ENCODE measurements at places on chromosomes 1 and 21.
A peak's percentile ranks its signal among the peaks of the same experiment; 100 is the strongest.

GRCh38 chr1:27872059-27872801 is at the start of gene THEMIS2:
THEMIS2 (plus strand) TSS chr1:27872544; CDS start chr1:27872572, 28 bp downstream.
- peak; percentile 74 for DNase-seq

DNA sequence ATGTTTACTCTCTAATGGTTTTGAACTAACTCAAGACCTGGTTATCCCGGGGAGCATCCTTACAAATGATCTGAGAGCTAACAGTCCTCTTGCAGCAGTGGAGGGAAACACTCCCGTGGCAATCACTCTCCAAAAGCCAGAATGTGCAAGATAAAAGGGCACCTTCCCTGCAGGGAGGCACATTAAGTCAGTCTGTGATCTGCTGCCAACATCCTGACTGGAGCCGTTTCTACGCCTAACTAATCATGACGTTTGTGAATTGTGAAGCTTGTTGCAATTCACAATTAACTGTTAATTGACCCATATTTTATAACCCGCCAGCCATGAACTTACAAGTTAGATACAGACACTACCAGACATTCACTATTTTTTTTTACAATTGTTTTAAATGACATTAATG is 52.1 kb upstream of the LGALS8 start:
- peak; percentile 15 for DNase-seq

- DNase-seq, result no peak
These were observed 406.9 kb upstream of the USP24 start for GRCh38 chr1:55622074-55622473.

GRCh38 chr1:15952317-15953258 is 23.3 kb downstream of the ZBTB17 start:
- DNase-seq, result peak; percentile 65

GRCh38 chr21:44913425-44914175 is 7.1 kb downstream of the ITGB2 start:
- DNase-seq, result no peak

GRCh38 chr1:54461731-54462596 is 55.8 kb upstream of the SSBP3 start:
- DNase-seq, result no peak

DNA sequence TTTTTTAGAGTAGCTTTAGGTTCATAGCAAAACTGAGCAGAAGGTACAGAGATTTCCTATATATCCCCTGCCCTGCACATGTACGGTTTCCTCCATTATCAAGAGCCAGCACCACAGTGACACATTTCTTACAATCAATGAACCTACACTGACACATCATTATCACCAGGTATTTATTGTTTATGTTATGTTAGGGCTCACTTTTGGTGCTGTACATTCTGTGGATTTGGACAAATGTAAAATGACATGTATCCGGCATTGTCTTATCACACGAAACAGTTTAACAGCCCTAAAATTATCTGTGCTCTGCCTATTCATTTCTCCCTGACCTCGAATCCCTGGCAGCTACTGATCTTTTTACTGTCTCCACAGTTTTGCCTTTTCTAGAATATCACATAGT is 93.7 kb upstream of the DPH5 start:
- no peak for DNase-seq

DNA sequence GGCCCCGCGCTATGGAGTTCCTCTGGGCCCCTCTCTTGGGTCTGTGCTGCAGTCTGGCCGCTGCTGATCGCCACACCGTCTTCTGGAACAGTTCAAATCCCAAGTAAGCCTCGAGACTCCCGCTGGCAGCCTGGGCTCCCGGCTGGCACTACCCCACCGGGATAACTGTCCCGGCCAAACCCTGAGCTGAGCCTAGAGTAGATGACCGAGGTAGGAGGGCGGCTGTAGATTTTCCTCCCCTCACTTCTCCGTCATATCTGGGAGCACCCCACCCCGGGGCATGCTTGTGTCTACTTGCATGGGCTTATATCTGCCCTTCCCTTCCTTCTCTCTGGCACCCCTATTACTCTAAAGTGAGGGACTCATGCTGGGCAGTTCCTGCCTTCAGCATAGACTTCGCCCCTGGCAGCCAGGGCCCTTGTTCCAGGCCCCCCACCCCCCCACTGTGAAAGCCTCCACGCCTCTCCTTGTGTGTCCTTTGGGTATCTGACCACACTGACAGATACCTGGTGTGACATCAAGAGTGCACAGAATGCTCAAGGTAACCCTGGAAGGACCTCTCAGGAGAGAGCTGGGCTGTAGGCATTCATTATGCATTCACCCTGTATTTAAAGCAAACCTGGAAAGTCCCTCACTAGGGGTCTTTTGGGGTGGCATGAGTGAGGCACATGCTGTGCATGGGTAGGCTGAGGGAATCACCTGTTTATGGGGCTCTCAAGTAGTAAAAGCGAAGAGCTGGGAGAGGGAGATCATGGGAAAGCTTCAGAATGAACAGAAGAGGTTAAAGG is 485 bp downstream of the EFNA1 start:
- DNase-seq, result no peak

DNA sequence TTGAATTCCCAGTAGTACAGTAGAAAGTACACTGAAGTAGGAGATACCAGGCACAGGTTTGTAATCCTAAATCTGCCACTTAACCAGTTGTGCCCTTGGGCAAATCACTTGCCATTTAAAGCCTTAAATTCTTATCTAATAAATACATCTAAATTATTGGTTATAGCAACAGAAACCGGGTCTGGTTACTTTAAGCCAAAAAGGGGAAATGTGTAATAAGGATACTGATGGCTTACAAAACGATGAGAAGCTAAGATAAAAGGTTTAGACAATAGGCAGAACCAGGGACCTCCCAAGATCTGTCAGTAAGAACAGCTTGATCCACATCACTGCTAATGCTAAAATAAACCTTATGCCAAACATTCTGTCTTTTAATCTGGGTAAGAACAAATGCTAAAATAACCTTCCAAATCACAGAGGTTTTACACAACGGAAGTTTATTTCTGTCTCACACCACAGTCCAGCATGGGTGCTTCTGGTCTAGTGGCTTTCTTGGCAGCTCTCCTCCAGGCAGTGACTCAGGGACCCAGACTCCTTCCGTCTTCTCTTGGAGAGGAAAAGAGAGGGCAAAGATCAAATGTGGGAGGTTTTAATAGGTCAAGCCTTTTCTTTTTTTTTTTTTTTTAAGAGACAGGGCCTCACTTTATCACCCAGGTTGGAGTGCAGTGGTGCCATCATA is 16.5 kb upstream of the ZMYM1 start:
- DNase-seq, result peak; percentile 33

- DNase-seq, result no peak
These were observed 24.8 kb downstream of the PGM1 start for GRCh38 chr1:63618011-63618410.

GRCh38 chr1:9782116-9782751 is 41.5 kb downstream of the CLSTN1 start:
- DNase-seq, result no peak

DNA sequence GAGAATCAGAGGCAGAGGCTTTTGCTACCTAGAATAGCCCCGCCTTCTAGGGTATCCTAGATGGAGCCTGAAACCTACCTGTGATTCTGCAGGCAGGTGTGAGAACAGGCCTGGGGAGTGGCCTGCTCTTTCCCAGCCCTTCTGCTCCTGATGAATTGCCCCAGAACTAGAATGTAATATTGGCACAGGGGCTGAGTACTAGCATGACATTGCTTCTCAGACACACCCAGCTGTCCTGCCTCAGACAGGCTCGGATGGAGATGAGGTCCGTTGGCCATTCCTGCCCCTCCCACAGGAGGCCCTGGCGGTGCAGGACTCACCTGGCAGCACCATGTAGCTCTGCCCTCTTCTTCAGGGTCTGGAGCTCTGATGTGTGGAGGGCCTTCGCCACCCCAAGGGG is 237.6 kb downstream of the GRIK3 start:
- DNase-seq, result no peak

GRCh38 chr1:39832294-39832693 is 43.6 kb upstream of the BMP8B start:
- DNase-seq, result no peak

DNA sequence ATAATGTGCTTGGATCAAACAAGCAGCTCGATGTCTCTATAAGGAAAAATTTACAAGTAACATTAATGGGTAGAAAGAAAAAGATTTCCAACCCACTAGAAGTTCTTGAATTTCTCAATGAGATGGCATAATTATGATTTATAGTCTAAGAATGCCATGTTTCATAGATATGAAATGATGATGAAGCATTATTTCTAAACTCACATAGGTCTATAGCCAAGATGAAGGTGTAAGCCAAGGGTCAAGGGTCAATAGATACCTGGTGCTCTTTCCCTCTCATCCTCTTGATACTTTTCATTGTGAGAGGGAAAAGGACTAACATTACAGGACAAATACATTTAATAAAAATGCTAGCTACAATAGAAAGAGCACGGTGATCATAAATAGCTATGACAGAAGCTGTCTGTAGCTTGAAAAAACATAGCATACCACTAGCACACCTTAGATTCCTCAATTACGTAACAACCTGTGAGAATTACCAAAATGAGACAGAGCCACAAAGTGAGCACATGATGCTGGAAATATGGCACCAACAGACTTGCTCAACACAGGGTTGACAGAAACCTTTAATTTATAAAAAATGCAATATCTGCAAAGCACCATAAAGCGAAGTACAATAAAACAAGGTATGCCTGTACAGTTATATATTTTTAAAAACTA is 26.3 kb upstream of the F13B start:
- no peak for DNase-seq

DNA sequence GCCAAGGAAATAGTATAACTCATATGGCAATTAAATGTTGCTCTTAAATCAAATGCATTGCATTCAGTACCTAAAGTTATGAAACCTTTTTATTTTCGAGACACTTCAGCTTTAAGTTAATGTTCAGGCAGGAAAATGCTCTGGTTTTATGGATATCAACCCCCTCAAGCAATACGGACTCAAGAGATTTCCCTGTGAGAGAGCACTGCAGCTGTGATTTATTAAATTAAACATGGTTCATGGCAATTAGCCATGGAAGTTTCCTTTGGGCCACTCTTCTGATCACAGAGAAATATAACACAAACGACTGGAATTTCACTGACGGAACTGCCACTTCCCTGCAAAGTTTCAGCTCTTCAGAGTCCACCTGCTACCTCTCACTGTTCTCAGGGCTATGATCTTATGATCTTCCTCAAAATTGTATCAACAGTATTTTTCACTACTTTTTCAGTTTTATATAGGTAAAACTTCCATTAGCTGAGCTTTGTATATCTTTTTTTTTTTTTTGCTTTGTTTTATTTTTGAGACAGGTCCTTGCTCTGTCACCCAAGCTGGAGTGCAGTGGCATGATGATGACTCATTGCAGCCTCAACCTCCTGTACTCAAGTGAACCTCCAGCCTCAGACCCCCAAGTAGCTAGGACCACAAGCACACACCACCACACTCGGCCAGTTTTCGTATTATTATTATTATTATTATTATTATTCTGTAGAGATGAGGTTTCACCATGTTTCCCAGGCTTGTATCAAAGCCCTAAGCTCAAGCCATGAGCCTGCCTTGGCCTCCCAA is 923.1 kb upstream of the TMPRSS15 start:
- DNase-seq, result no peak

- no peak for DNase-seq
These were observed 197.9 kb upstream of the SGIP1 start for GRCh38 chr1:66335859-66336640.

DNA sequence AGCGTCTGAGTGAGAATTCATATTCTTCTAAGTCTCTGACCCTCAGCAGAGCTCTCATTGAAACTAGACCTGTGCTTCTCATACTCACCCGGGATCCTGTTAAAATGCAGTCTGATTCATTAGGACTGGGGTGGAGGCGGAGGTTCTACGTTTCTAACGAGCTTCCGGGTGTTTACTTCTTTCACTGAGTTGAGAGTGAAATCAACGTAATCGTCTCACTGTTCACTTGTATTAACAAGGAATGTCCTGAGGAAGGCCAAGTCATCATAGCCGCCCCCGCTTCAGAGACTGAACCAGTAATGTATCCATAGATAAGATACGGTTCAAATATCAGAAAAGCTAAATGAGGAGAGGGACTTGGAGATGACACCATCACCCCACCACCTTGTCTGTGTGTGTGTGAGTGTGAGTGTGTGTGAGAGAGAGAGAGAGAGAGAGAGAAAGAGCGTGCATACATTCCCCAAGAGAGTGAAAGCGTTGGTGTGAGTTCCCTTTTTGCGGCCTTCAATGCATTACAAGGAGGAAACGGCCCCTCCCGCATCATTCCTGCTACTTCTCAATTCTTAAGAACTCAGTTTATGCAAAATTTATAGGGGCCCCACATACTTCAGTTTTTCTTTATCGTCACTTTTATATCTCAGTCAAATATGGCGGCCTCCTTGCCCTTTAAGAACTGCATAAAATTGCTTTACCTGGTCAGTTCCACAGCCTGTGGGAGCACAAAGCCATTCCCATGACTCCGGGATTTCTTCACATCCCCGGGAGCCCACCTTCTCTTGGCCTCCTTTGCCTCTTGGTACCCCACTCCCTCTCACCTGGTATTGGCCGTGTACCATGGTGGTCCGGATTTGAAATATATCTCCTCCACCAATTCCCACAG is 19.8 kb downstream of the KMO start:
- no peak for DNase-seq

Measured in astrocyte of the hippocampus (primary cell).